CD4-positive, alpha-beta T cell treated with Interleukin-21 for 1 hour (primary cell): ENCODE measurements at places on chromosomes 7 and 10.

GRCh38 chr7:45073786-45074527 is 14.8 kb downstream of the NACAD start:
- DNase-seq = no peak

GRCh38 chr7:2757361-2757903 is 69.4 kb downstream of the AMZ1 start:
- no peak for DNase-seq

GRCh38 chr10:128833671-128834070 is 633.4 kb upstream of the MGMT start:
- no peak for DNase-seq

DNA sequence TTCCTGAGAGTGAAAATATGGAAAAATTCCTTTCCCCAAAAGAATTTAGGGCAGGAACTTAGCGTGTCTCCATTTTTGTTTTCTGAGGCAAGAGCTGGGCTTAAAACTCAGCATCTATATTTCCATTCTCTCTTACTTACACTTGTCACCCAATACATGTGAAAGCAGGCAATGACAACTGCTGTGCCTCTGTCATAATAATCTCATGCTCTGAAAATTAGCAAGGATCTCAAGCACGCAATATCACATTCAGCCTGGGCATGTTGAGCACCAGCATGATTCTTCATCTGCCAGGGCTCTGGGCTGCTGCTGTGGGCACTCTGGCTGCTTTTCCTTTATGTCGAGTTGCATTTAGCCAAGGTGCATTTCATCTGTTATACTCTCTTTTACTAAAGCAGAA is 255.5 kb downstream of the SNX10 start:
- no peak for DNase-seq

DNA sequence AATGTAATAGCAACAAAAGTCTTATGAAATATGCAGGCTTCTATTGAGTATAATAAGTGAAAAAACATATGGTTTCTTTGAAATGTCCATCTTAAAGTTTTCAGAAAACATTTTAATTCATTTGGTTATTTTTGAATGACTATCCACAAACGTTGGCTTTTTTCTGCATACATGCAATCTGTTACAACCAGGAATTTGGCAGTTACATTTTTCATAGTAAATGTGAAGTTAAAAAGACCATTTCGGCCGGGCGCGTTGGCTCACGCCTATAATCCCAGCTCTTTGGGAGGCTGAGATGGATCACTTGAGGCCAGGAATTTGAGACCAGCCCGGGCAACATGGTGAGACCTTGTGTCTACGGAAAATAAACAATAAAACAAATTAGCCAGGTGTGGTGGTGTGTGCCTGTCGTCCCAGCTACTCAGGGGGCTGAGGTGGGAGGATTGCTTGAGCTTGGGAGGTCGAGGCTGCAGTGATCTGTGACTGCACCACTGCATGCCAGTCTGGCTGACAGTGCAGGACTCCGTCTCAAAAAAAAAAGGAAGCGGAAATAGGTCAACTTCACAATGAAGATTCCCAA is 73.9 kb upstream of the NMT2 start:
- no peak for DNase-seq

- DNase-seq = no peak
Measured at GRCh38 chr10:89164080-89164479, 43.0 kb downstream of the CH25H start.

DNA sequence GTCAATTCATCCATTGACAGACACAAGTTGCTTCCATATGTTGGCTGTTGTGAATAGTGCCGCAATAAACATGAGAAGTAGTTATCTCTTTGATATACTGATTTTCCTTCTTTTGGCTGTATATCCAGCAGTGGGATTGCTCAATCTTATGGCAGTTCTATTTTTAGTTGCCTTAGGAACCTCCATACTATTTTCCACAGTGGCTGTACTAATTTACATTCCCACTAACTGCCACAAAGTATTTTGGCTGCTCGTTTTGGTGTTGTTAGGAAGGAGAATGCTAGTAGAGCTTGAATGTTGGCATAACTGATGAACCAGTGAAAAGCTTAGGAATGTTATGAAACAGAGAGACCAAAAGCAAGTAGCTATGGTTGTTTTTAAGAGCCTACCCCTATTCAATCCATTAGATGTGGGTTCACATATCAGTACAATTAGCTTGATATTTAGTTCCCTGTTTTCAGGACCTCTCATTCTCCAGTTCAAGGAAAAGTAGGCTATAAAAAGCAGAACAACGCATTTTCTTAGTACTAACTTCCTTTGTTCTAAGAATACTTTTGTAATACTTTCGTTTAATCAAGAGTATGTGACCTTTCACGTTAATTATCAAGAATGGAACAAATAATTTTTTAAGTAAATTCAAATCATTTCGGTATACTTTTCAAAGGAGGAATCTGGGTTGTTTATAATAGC is 100.3 kb downstream of the FAS start:
- no peak for DNase-seq

- DNase-seq = no peak
Measured at GRCh38 chr7:131602994-131603372, 46.6 kb upstream of the PODXL start.

- no peak for DNase-seq
Measured at GRCh38 chr10:88676283-88677060, 12.2 kb downstream of the LIPF start.

DNA sequence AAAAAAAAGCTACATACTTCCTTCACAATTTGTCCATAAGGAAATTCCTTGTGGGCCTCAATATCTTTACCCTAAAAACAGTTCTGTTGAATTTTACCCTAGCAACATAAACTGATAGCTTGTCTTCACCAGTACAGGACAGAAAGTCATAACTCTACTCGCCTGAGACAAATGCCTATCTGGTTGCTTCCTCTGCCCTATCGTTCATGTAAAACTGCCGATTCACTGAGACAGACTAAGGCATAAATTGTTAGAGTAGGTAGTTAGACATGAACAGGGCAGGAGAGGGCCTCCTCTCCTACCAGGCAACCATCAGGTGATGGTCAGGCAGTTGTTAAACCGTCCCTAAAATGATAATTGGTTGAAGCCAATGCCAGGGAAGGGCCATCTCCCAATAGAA is 25.0 kb downstream of the IFIT3 start:
- no peak for DNase-seq

GRCh38 chr7:133292631-133293030 is 39.8 kb downstream of the EXOC4 start:
- DNase-seq = no peak

GRCh38 chr10:22655312-22655981 is 58.9 kb downstream of the PIP4K2A start:
- peak; percentile 66 for DNase-seq

DNA sequence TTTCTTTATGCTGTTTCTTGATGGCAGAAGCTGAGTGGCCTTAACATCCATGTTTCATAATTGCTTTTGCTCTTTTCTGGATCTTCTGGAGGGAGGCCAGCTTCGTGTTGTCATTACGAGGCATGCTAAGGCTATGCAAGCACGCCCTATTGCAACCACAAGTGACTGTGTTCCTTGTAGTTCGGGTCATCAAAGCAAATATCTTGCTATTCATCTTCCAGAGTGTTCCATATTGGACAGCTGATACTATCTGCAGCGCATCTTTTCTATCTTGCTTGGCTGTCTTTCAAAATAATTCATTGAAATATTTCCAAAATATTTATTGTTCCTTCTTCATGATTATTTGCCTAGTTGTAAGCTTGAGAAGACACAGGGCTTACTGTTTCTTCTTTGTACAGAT is 5.0 kb downstream of the EPHB6 start:
- no peak for DNase-seq

DNA sequence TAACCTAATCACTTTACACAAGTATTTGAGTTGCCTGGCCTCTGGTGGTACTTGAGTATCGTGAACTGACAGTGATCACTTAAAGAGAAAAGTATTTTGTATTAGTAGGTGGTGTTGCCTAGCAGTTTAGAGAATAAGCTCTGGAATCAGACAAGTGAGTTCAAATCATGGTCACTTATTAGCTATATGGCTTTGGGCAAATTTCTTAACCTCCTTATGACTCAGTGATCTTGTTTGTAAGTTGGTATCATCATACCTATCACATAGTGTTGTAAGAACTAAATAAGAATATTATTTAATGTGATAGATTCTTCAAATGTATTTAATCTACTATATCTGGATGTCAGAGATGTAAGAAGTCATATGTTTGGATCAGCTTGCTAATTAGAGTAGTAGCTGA is 163.8 kb downstream of the RNF133 start:
- no peak for DNase-seq

DNA sequence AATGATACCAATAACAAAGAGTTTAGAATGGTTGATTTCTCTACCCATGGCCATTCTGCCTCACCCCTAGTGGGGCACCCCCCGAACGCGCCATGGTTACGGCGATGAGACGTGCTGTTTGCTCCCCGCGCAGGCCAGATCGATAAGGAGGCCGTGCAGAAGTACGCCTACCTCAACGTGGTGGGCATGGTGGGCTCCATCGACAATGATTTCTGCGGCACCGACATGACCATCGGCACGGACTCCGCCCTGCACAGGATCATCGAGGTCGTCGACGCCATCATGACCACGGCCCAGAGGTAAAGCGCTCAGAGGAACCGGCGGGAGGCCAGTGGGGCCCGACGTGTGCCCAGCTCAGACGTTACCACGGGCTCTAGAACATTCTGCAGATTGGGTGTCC is 36.3 kb downstream of the PFKP start:
- DNase-seq = no peak

DNA sequence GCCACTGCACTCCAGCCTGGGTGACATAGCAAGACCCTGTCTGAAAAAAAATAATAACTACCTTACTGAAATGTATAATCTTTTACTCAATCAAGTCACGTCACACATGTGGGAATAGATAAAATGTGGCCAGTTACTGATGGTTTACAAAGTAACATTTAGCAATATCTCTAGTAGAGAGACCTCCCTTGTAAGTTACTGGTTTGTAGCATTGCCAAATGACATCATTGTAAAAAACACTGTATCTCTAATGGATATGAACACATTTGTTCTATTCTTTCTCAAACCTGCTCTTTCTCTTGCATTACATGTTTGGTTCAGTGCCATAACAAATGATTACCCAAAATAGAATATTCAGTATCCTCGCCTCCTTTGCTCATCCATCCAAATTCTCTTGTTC is 18.8 kb downstream of the TET1 start:
- no peak for DNase-seq

DNA sequence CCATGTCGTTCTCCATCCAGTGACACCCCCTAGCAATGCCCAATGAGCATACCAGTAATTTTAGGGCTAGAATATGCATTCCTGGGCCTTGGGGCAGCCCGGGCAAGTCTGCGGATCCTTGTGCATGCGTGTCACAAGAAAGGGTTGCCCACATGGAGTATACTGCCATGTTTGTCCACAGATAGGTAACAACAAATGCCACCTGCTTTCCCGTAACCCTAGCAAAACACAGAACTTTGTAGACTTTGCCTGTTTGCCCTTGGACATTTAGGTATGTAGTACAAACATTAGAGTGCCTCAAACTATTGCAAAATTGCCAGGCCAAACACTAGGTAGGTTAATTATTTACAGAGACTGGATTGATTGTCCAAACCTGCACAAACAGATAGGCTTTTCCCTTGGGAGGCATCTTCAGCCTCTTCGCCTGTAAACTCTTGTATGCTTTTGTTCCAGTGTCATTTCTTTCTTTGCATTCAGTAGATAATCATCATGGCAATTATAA is 117.0 kb downstream of the ADCY1 start:
- DNase-seq = no peak

DNA sequence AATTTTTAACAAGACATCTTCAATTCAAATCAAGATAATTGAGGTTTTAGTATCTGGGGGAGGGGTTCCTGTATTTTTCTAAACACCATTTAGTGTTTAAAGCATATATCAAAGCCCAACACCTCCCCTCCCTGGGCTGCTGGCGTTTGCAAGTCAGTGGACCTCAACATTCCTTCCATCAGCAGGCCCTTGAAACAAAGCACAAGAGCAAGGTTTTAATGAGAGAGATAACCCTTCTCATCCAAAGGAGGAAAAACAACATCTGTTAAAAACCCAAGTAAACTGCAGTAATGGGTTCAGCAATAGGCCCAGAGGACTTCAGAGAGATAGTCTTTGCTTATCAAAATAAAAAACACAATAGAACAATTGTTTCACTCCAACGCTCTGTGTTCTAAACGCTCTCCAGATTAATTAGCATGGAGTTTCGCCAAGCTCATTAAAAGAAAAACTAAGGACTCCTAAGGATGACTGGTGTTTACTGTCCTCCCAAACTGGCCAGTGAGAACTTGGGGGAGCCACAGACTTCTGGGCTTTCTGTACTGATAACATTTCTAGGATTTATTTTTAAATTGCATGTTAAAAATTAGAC is 2.5 kb downstream of the JCAD start:
- no peak for DNase-seq

DNA sequence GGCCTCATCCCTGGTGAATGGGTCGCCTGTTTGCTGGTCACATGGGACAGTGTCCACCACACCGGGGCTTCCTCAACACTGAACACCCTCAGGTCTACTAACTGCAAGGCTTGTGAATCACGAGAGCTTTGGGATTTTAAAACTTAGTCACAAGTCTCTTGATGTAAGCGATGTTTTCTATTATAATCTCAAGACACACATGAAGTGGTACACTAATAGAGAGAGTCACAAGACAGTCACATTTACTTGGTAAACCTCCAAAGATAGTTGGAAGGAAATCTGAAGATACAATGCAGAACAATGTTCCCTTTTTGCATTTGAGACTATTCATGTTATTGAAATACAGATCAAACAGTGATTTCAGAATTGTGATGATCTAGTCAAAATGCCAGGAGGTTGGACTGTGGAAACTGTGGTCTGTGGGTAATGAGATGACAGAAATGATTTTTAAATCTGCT is 233.1 kb upstream of the KLF6 start:
- no peak for DNase-seq

- no peak for DNase-seq
Measured at GRCh38 chr7:77459311-77459726, 43.2 kb upstream of the GSAP start.

GRCh38 chr7:121197455-121197854 is 131.3 kb upstream of the WNT16 start:
- no peak for DNase-seq

DNA sequence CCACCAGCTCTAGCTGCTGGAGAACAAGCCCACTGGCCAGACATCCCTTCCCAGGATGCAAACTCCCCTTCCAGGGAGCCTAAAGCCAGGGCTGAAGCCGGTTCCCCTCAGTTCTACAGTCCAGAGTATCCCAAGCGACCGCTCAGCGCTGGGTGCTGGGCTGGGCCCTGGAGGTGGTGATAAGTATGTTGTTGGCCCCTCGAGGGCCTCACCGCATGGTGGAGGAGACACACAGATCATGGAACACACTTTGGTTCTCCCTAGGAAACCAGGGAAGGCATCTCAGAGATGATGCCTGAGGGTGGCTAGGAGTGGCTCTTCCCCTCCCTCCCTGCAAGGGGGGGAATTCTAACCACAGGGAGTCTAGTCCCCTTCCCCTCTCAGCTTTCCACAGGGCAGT is 4.4 kb downstream of the PODXL start:
- DNase-seq = no peak

- no peak for DNase-seq
Measured at GRCh38 chr7:33471636-33472242, 342.4 kb downstream of the BBS9 start.

GRCh38 chr7:151426904-151427704 is 12.8 kb downstream of the CRYGN start:
- DNase-seq = no peak

GRCh38 chr7:95444796-95445195 is 10.0 kb upstream of the PON2 start:
- no peak for DNase-seq
